ENCODE measurements at places on chromosomes 5 and 9. TPM values are rescaled to one million over a fixed set of nuclear protein-coding genes. Genes with fewer than 3 reads are reported as not detected.

IL4 gene
- total RNA-seq: not detected

- no peak for DNase-seq
These were observed 186.7 kb downstream of the DRD1 start for GRCh38 chr5:175257128-175257846.

DNA sequence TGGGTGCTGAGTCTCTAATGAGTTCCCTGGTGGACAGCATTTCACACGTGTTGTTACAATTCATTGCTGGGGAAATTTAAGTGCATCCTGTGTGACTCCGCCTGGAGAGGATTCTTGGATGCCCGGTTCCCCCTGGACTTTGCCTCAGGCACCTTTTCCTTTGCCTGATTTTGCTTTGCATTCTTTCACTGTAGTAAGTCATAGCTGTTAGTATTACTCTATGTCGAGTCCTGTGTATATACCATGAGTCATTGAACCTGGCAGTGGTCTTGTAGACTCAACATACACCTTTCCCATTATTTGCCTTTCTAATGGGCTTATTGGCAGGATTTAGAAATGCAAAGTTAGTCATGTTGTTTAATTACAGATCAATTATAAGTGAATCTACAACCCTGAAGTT lies 81.9 kb upstream of the DHFR start:
- DNase-seq: peak; percentile 55

VLDLR gene
- total RNA-seq: 9.0 TPM

DNA sequence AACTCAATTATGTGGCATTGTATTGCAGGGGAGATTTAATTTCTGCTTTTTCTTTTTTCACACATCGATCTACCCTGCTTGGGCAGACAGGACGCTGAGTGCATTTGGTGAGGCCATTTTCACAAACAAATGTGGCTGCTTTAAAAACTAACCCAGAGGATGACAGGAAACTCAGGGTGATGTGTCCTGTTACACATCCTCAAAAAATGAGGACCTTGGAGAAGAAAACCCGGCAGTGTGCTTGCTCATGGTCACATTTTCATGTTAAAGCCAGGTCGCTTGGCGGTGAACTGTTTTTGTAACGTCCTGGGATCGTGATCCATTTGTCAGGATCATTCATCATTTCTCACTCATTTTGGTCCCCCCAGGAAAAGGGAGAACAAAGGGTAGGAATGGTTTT lies 478.3 kb upstream of the ADAMTS16 start:
- DNase-seq: no peak

DNA sequence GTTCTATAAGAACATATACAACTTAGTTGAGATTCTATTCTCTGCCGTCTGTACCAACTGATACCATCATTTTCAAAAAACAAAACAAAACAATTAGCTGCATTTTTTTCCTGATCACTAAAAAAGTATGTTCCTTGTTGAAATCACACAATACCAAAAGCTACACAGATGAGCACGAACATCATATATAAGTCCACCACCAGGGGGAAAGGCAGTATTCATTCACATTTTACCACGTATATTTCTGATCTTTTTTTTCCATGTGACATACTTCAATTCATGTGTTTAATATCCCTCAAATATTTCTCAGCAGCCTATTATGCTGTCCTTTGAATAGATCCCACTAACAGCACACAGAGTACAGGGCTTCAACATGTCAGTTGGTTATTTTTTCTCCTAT lies 40.6 kb downstream of the IRX2 start:
- no peak for DNase-seq

- DNase-seq: peak; percentile 54
These were observed 74.0 kb downstream of the UBAP1 start for GRCh38 chr9:34252670-34253459.

DNA sequence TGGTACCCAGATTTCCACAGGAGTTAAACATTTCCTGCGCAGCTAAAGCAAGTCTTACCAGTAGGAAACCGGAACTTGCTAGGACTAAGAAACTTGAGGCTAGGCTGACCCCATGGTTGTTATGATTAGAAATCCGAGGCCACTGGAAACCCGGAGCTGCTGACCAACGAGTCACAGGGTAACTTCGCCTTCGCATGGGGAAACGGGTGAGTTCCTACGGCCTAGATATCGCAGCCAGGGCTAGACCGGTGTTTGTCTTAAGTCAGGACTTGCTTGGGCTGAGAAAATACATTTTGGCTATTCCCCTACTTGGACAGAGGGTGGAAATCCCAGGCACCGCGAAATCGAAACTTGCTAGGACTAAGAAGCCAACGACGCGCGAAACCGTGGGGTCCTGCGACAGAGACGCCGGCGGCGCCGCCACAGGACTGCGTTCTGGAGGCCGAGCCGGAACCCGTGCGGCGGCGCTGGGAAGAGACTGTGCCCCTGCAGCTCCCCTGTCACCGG lies 1.6 kb upstream of the ANXA2R start:
- peak; percentile 94 for DNase-seq

IFNA2 gene
- not detected for total RNA-seq

DNA sequence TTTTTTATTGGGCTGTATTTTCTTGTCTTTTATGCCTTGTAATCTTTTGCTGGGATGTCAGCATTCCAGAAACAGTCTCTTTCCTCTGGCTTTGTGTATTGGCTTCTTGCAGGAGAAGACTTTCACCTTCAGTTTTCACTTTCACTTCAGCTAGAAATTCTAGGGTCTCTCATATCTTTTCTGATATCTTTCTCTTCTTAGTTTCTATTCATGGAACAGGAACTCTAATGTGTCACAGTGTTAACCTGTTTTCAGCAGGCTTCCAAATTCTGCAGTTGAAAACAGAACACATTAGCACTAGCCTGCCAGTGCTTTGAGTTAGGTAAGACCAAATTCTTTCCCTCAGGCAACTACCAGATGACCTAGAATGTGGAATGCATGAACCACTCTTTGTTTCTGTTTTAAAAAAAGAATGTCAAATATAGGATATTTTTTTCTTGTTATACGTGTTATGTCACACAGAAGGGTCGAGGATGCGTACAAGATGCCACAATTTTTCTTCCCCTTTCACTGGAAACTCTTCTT lies 164.7 kb downstream of the TUSC1 start:
- DNase-seq: no peak

- no peak for DNase-seq
These were observed 22.5 kb downstream of the CCDC152 start for GRCh38 chr5:42779083-42779482.

IFNB1 gene
- not detected for total RNA-seq

NEUROG1 gene
- total RNA-seq: not detected

DNA sequence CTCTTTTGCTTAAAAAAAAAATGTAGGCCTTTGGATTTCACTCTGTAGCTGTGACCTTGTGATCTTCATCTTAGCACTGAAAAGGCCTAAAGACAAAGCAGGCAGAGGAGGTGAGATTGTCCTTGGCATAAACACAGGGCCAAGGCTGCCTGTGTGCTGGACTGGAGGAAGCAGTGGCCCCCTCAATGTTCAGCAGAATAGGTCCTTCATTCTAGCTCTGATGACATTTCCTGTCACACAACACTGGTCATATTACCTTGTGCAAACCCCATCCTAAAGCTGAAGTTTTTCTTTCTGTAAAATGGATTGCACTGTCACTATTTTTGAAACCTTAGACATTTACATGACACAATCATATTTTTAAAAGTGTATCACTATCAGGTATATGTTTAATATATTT lies 147.4 kb downstream of the INSYN2B start:
- no peak for DNase-seq

GRCh38 chr5:132915681-132916080 lies 42.2 kb downstream of the LEAP2 start:
- DNase-seq: peak; percentile 23

GRCh38 chr5:59703789-59704188 lies 189.7 kb downstream of the PDE4D start:
- no peak for DNase-seq

APBA1 gene
- total RNA-seq: 3.8 TPM

DNA sequence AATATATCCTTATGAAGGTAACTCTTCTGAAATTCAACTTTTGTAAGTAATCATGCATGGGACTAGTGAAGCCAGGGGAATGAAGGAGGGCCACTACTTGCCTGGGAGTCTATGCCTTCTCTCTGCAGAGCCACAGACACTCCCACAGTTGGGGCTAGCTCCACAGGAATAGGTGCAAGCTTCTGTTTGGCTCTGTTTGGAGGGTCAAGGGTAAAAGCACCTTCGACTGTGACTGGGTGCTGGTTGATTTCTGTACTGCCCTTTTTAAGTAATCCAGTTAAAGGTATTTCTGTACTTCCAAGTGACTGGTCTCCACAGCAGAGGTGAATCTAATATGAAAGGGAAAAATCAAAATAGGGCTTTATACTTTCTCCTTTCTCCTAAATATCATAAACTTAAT lies 32.2 kb downstream of the CEP120 start:
- no peak for DNase-seq

GRCh38 chr9:110276781-110277180 lies 20.5 kb upstream of the TXN start:
- DNase-seq: no peak

DNA sequence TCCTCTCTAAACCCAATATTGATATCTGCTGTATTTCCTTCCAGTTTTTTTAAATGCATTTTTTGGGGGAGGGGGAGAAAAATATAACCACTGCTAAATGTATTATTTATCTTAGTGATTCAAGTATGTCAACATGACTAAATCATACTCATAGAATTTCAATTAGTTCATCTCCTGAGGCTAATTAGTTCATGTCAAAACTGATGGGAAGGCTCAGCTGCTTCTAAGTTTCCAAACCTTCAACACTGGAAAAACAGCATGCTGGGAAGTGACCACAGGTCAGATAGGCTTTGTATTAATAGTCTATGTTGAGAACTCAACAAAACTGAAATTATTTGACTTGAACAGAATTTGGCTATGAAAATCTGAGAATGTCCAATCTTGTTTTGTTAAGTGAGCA lies 118.7 kb downstream of the TTLL11 start:
- DNase-seq: no peak

GRCh38 chr5:123204251-123204650 lies 115.2 kb downstream of the PRDM6 start:
- DNase-seq: peak; percentile 35

- DNase-seq: no peak
These were observed 214.1 kb upstream of the MEF2C start for GRCh38 chr5:89097103-89097502.

DNA sequence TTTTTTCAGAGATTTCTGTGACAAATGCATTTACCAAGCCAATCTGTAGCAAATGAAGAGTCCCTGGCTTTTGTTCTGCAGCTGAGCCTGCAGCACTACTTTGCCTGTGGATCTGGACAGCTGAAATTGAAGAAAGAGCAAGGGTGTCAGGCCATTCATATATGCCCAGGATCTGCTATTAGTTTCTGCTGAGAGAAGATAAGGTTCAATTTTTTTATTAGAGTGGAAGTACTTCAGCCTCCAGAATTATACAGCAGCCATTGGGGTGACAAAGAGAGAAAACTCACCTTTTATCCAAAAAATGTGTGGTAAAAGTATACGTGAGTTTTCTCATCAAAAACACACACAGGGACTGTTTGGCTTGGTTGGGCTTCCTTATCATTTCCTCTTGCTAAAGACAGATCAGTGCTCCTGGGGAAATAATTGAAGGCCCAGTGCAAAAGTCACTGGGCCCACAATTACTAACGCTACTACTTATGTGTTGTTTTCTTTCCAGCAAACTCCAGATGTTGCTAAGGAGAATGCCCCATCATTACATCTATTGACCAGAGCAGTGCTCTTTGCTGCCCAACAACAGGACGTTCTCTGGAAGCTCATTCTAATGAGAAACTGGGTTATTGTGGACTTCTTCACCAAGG lies 138.6 kb downstream of the CEMIP2 start:
- no peak for DNase-seq
